ENCODE measurements at places on chromosomes 7 and 10.

- no peak for DNase-seq
Observed at GRCh38 chr10:3963191-3963673, 178.2 kb upstream of the KLF6 start.

DNA sequence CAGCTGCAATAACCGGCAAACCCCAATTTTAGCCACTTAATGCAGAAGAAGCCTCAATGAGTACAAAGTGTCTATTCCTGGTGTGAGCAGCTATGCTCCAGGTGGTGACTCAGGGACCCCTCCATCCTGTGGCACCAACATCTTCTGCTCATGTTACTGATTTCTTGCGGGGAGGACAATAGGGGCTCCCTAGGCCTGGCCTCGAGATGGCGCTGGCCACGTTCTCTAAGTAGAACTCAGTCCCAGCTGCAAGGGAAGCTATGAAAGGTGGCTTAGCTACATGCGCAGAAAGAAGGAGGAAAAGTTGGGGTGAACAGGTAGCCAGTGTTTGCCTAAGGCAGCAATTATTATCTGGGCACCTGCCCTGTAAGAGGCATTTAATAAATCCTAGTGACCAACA, 6.6 kb downstream of the GJD4 start:
- DNase-seq: no peak

DNA sequence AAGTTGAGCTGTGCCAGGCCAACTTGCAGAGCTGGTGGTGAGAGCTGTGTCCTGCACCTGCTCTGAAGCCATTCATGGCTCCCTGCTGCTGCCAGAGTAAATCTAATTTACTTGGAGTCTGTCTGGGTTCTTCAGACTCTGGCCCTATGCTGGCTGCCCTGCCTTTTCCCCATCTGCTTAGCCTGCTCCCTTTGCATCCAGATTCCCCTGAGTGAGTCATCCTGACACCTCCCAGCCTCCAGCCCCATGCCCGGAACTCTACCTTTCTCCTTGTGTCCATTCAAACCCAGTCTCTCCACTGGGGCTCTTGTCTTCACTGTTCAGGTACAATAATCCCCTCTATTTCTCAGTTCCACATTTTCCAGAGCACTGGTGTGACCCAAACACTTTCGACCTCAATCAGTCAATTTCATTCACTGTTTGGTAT, 434.4 kb upstream of the ZMIZ1 start:
- no peak for DNase-seq

DNA sequence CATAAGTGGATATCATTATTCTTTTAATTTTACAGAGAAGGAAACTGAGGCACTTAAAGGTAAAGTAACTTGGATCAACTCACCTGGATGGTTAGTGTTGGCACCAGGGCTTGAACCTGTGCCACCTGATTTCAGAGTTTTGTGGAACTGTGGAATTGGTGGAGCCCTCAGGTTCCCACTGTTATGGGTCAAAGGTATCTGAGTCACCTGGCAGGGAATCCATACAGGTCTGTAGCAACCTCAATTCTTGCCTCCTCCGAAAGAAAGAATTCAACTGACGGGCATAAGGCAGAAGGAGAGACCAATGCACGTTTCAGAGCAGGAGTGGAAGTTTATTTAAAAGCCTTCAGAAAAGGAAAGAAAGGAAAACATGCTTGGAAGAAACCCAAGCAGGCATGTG, 25.2 kb upstream of the ADAMTS14 start:
- no peak for DNase-seq

GRCh38 chr7:128221929-128222403, 19.1 kb upstream of the LEP start:
- DNase-seq: peak; percentile 13

DNA sequence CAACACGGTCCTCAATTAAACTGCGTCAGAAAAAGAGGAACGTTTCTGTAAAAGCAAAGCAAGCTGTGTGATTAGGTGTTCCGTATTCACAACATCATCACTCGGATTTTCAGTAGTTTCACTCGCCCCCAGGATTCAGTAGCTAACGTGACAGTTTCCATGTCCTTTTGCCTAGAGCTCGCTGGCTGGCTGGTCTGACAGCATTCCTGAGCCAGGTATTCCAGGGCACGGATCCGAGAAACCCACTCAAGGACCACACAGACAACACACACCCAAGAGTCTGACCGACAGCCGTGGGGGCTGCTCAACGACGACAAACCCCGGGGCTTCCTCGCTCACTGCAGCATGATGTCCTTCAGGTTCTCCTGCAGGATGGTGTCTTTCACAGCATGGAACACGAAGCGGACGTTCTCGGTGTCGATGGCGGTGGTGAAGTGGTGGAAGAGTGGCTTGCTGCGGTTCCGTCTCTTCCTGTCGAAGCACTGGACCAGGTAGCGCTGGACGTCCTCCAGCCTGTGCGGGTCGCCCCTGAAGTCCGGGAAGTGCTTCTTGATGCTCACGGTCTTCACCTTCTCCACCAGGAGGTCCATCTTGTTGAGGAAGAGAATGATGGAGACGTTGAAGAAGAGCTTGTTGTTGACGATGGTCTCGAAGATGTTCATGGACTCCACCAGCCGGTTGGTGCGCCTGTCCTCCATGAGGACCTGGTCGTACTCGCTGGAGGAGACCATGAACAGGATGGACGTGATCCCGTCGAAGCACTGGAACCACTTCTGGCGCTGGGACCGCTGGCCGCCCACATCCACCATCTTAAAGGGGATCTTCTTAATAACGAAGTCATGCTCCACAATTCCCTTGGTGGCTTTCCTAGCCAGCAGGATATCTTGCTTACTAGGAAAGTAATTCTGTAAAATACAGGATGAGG, 43.1 kb downstream of the AMZ1 start:
- no peak for DNase-seq

- no peak for DNase-seq
Observed at GRCh38 chr10:86127274-86127819, 239.2 kb downstream of the GRID1 start.

DNA sequence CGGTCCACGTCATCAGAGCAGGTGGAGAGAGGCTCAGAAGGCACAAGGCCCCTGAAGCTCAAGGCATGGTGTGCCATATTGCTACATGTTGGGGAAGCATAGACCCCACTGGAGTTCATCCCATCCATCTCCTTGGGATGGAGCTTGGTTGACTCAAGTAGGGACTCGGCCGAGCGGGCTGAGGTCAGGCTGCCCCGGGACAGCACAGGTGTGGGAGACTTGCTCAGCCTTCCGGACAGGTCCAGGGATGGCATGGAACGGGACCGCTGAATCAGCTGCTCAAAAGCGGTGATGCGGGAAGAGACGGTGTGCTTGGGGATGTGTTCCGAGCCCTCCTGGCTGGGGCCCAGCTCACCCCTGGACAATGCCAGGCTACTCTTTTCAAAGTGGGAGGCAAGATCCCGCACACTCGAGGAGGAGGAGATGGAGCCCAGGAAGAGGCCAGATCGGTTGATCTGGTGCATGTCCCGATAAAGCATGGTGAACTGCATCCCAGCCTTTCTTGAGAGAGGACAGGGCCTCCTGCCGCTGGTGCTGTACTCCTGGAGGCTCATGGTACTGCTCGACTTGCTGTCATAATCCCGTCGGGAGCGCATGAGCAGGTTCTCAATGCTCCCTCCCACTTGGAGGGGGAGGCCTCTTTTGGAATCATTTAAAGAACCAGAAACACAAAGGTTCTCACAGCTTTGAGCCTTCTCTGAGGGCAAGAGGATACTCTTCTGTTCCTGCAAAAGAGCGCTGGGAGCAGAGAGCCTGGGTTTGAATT, 65.6 kb upstream of the PDLIM1 start:
- no peak for DNase-seq

- no peak for DNase-seq
Observed at GRCh38 chr7:81527651-81528050, 242.2 kb downstream of the HGF start.

DNA sequence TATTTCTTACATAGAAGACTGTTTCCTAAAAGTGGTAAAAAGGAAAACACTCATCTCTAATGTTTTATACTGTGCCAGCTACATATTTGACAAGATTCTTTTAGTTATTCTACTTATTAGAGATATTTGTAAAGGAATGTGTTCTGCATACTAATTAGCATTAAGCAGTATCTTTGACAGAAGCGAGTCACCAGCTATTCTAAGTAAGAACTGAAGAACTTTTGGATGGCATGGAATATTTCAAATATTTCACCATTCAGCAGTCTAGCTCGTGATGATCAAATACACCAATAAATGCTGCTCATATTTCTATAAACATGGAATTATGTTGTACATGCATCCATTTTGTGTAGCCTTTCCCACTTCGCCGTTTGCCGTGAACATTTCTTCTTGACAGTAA, 241.6 kb upstream of the TCF7L2 start:
- no peak for DNase-seq

DNA sequence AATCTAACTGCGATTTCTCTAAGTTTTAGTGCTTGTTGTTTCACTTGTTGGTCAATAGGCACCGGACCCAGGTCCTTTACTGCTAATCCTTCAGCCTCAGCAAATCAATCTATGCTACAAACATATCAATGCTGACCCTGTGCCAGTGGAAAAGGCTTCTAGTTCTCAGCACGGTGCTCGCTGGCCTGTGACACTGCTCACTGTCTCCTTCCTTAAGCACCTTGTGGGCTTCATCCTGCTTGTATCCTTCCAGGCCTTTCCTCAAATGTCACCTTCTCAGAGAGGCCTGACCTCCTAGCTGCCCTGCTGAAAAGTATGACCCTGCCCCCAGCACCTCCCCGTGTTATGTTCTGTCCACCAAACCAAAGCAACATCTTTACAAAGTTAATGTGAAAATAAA, 201.2 kb upstream of the FRMD4A start:
- DNase-seq: no peak

DNA sequence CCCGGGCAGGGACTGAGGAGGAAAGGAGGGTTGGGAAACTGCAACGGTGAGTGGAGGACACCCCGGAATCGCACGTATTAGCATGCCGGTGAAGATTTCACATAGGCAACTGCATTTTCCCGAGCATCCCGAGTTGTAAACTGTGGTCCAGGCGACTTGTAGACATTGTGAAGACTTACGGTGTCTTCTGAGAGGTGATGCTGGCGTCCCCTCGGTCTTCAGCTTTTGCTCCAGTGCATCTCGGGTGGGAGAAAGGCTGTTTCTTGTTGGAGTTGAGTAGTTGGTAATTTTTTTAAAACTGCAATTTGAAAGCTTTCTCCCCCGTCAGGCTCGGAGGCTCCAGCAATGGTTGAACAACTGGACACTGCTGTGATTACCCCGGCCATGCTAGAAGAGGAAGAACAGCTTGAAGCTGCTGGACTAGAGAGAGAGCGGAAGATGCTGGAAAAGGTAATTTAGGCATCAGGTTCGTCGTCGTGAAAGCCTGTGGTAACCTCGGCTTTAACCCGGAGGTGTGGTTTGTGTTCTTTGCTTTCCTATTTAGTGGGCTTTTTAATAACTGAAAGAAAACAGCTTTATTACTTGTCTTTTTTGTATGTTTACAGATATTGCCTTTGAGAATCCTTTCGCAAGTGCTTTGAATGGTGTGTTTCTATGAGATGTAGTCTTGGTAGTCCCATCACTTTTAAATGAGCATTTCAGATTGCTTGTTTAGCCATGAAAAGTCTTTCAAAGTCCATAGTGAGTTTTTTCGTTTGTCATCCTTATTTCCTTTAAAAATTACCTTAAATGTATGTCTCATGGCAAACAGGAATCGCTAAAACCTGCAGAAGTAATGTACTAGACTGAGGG, 687 bp downstream of the HELLS start:
- no peak for DNase-seq

- no peak for DNase-seq
Observed at GRCh38 chr7:122790591-122790990, 87.9 kb upstream of the RNF148 start.

DNA sequence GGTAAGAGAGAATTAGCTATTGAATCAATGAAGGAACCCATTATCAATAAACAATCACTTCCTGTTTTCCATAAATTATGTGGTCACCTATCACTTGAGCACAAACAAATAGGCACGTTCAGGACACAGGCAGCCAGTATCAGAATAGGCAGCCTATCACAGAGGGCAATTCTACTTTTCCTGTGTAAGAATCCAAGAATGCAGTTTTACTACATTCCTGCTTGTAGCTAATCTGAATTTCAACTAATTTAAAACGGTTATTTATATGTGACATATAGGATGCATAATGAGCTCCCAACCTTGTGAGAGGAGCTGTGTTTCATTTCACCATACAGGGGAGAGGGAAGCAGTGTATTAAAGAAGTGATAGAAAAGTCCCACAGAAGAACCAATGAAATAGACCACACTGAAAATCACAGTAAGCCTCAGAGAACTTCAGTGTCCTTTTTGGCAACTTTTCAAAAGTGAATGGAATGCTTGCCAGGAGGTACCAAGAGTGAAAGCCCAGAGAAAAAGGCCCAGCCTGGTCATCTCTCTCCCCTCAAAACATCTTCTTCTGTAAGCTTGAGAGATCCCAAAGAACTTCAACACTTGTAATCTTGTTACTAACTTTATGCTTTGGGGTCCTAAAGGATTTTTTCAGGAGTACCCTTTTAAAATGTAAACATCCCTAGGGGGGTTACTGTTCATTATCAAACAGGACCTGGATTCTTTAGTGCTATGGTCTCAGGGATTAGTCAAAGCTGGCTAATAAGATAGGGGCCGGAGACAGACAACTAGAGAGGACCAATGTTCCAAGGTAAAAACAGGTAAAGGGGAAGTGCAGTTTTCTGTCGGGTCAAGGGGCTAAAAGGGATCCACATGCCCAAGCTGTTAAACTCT, 1.3 kb downstream of the IMMP2L start:
- DNase-seq: no peak

GRCh38 chr7:139597028-139597427, 73.5 kb downstream of the CLEC2L start:
- DNase-seq: no peak

DNA sequence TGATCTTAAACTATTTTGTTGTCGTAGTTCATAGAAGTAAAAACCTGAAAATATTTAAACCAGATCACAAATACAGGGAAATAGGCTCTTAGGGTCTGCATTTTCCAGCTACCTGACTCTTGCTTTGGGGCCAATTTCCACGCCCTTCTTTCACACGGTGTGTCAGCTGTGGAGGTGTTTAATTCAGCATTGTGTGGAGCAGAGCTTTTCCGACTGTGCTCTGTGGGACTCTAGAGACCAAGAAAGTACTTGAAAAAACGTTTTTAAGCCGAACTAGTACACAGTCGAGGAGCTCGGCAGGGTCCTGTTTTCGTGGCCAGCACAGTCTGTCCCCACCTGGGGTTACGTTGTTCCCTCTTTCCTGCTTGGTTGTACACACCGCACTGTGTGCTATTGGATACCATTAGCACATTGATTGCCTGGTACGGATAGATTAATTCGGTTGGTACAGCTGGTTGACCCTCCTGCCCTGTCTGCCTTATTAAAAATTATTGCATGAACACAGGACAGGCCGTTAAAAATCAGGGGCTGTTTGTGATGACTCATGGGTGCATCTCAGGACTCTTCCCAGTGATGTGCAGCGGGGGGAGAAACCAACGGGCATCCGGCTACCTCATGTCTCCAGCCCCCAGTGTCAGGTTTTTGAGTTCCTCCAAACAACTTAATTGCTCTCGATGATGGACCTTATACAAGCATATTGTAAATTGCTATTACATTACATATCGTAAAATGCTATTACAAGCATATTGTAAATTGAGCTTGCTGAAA, 80.7 kb upstream of the BTBD16 start:
- no peak for DNase-seq

GRCh38 chr7:42093349-42093905, 143.6 kb downstream of the GLI3 start:
- no peak for DNase-seq

GRCh38 chr7:106279425-106280197, 5.2 kb downstream of the NAMPT start:
- DNase-seq: no peak

Measured in AG09309 (cell line).